Stimulated activated CD4-positive, alpha-beta T cell treated with anti-CD3 and anti-CD28 coated beads, Interleukin-12 subunit alpha, Interleukin-12 subunit beta, amount 100 ng/mL, for 48 hours (primary cell): ENCODE measurements at places on chromosomes 7 and 10.

DNA sequence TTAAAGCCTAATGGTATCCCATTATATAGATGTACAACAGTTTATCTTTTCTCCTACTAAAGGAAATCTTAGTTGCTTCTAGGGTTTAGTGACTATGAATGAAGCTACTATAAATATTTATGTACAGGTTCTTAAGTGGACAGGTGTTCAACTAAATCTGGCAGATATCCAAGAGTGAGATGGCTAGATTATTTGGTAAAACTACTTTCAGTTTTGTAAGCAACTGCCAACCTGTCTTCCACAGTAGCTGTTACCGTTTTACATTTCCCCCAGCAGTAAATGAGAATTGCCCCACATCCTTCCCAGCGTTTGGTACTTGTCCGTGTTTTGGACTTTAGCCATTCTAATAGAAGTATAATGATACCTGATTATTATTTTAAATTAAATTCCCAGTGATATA is 144.9 kb upstream of the MAGI2 start:
- DNase-seq, result no peak

DNA sequence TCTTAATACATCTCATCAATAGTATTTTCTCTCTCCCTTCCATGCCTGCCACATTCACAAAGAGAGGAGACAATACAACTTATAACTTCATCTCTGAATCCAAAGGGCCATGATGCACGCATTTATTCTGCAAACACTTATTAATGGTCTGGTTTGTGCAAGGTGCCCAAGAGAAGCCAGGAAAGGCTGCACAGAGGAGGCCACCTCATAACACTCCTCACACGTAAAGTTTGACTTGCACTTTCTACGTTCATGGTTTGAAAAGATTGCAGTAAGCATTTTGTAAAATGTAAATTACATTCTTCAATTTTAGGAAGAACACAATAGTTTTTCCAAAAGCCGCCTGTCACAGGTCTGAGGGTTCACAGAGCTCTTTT is 1.2 kb upstream of the PALS2 start:
- DNase-seq, result no peak

GRCh38 chr7:69656077-69656476 is 57.8 kb downstream of the AUTS2 start:
- no peak for DNase-seq

DNA sequence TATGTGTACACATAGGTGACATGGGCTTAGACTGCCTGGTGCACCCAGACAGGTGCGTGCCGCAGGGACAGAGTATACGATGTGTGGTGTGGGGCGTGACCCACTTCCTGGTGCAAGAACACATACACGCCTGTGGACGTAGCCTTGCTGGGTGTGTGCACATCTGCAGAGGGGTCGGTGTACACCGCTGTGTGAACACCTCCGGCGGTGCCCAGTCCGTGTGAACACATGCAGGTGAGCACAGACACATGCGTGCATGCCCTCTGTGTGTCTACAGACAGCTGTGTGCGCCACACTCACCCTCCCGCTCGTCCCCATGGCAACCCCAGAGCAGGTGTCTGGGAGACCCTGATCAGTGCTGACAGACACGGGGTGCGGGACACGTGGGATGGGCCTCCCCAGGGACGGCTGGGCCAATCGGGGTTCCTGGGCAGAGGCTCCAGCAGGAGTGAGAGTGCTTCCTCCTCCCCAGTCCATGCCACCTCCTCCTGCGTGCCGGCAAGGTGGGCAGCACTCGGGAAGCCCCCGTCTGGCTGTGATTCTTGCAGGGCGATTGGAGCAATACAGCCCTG is 23.4 kb downstream of the ELFN1 start:
- no peak for DNase-seq

DNA sequence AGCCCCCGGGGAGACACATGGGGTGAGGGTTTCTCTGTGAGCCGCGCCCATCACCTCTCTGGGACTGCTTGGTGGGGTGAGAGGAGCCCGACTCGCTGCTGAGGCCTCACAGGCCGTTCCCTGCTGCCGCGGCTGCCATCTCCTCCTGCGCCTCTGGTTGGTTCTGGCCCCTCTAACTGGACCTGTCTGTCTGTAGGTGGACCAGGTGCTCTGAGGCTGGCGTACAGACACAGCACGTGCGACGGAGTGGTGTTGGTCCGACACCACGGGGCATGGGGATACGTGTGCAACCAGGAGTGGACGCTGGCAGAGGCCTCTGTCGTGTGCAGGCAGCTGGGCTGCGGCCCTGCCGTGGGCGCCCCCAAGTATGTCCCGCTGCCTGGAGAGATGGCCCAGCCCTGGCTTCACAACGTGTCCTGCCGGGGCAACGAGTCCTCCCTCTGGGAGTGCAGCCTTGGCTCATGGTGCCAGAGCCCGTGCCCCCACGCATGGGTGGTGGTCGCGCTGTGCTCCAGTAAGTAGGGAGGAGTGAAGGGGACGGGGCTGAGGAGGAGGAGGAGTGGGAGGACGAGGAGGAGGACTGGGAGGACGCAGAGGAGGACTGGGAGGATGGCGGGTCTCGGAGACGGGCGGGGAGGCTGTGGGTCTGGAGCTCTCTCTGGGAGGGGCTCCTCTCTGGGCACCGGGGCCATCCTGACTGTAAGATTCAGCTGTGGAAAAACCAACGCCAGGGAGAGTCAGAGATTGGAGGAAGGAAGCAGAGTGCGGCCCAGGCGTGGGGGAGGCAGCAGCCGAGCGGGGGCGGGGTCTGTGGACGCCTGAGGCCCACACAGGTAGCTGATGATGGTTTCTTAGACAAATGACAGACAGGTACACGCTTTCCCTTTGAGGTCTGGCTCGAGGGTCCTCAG is 2.6 kb downstream of the SCART1 start:
- DNase-seq, result no peak

GRCh38 chr10:28948046-28948445 is 270.7 kb downstream of the BAMBI start:
- DNase-seq, result no peak

GRCh38 chr10:114389426-114389825 is 14.9 kb downstream of the AFAP1L2 start:
- no peak for DNase-seq

DNA sequence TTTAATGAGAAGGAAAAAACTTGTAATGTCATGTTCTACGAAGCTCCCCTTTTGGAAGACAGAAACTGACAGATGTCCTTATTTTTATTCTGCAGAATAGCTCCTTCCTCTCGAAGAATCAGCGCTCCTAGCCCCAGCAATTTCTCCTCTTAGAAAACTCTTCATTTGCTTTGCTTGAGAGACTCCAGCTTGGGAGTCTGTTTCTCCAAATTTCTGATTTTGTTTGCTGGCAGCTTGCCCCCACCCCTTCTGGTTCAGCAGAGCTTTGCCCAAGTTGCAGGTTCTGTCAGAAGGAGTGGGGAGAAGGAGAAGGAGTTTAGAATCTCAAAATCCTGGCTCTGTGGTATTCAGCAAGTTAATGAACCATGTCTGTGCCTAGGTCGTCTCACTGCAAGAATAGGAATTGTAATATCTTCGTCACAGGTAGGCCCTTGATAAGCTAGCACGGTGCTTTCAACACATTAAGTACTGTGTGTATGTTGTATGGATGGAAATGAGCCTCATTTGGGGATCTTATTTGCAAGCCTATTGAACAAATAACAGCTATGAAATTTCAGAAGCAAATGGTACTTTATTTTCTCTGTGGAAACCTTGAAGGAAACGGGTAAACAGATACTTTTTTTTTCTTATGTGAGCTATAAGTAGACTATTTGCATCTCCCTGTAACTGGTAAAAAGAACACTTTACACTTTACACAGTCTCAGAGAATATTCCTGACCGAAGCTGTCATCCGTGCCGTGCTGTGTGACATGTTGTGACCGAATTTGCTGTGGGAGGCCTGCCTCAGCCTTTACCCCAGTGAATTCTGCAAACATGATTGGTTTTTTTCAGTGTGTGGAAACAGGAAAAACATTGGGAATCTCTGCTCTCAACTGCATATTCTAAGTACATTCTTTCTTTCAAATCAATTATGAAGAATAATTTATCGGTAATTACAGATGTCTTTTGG is 290.9 kb downstream of the CAMK1D start:
- DNase-seq, result no peak

GRCh38 chr10:109968953-109969759 is 38.6 kb upstream of the ADD3 start:
- no peak for DNase-seq

DNA sequence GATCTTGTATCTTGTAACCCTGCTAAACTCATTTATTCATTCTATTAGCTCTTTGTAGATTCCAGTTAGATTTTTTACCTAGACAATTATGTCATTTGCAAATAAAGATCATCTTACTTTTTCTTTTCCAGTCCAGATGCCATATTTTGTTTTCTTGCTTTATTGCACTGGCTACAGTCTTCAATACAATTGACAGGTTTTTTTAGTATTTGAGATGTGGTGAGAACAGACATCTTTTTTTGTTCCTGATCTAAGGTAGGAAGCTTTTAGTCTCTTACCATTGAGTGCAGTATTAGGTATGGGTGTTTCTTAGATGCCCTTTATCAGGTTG is 12.1 kb downstream of the SPRN start:
- no peak for DNase-seq
